ENCODE measurements at places on chromosomes 5 and 9.

- no peak for DNase-seq
These were observed 461.0 kb downstream of the CCDC171 start for GRCh38 chr9:16013826-16014225.

DNA sequence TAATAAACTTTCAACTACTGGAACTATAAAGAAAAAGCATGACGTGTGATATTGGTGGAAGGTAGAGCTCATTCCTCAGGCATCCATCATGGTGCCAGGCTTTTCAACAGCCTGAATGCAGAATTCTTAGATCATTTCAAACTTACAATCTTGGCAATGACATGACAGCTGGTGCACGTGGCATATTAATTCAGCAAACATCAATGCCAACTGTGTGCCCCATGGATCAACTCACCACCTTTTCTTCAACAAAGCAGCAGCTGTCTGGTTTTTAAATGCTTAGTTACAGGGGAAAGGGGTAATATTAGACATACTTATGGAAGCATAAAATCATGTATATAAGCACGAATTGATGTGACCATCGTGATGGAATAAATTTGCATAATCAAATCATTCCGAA is 56.0 kb upstream of the OR13F1 start:
- DNase-seq, result no peak

DNA sequence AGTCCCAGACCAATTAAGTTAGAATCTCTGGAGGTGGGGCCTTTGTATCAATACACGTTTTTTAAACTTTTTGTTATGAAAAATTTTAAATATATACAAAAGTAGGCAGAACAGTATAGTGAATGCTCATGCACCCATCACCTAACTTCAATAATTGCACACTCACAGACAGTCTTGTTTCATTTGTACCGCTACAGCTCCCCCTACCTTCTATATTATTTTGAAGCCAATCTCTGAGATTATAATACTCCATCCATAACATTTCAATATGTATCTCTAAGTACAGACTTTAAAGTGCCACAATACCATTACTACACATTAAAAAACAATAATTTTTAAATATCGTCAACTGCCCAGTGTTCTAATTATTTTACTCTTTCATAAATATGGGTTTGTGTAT is 32.9 kb downstream of the ISL1 start:
- no peak for DNase-seq

DNA sequence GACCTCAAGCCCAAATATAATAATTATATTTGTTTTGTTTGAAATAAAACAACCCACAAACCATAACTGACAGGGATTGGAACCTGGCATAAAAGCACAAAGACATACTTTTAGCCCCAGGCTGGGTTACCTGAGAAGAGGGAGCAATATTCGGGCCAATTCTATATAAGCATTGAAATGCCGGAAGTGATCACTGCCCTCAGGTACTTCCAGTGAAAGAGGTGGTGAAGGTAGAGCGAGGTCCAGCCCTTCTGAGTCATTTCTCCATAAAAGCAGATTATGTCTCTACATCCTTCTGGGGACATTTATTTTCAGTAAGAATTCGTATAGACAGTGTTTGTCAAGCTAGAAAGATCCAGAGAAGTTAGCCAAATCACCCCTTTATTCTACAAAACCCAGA is 59.6 kb downstream of the GCNT4 start:
- no peak for DNase-seq

- no peak for DNase-seq
These were observed 154.6 kb upstream of the ZNF608 start for GRCh38 chr5:124901081-124901480.

GRCh38 chr5:18491349-18491748 is 857.1 kb downstream of the TAF11L14 start:
- DNase-seq, result no peak

DNA sequence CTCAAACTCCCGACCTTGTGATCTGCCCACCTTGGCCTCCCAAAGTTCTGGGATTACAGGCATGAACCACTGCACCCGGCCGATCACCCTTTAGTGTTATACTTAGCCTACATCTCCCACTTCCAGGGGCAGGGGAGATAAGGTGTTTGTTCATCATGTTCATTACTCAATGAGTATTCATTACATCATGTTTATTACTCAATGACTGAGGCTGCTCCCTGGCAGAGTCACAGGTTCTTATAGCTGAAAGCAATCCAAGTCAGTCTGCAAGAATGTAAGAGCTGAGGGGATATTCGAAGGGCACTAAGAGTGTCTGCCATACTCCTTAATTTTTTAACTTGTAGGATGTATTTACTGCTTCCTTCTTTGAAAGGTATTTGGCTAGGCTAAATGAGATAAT is 214.2 kb downstream of the SPATA31D1 start:
- peak; percentile 45 for DNase-seq

DNA sequence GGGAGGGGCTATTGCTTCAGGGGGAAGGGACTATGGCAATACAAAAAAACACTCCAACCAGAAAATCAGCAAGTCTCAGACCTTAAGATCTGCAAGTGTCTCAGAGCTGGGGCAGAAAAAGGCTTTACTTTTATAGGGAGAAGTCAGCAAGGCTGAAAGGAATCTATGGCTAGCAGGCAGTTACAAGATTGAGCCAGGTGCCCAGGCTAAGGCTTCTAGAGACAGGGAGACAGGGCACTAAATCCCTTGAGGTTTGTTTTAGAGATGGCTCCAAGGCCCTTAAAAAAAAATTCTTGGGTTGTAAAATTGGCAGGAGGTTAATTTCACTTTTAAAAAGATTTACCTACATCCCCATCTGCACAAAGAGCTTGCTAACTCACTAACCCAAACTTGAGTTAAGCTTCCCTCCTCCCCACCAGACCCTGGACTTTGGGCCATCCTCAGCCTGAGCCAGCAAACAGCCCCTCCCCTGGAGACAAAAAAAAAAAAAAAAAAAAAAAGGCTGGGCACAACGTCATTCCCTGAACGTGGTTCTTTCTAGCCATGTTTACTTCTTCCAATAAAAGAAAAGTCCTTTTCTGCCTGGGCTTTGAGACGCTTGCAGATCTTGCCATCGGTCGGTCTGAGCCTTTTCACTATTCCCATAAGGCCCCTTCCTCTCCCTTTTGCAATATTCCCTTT is 17.9 kb downstream of the NIPAL4 start:
- no peak for DNase-seq

GRCh38 chr5:116044073-116044472 is 11.8 kb downstream of the ARL14EPL start:
- no peak for DNase-seq
